Stimulated activated CD8-positive, alpha-beta memory T cell treated with anti-CD3 and anti-CD28 coated beads, Interleukin-2, amount 100 ng/mL, for 48 hours (primary cell): ENCODE measurements at places on chromosomes 1 and 21.

- DNase-seq: no peak
These were observed 52.9 kb downstream of the CNIH3 start for GRCh38 chr1:224668984-224669383.

GRCh38 chr21:42980312-42981213 lies 6.2 kb downstream of the PKNOX1 start:
- no peak for DNase-seq

DNA sequence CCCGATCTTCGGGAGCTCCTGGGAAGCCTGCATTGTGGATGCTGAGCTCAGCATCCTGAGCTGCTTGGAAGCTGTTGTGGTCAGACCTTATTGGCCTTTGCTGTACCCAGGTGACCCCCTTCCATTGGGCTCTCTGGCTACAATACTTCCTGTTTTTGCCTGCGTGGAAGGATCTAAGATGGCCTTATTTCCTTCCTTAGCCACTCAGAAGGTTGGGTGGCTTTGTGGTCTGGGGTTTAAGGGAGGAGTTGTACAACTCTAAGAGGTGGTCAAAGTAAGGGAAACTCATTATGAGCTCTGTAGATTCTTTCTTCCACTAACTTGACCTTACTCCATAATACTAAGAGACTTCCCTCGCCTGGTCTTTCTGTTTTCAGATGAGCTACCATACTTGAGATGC lies 17.7 kb downstream of the PFKFB2 start:
- DNase-seq: no peak

- DNase-seq: no peak
These were observed 886.8 kb downstream of the KCNT2 start for GRCh38 chr1:195721210-195721971.

DNA sequence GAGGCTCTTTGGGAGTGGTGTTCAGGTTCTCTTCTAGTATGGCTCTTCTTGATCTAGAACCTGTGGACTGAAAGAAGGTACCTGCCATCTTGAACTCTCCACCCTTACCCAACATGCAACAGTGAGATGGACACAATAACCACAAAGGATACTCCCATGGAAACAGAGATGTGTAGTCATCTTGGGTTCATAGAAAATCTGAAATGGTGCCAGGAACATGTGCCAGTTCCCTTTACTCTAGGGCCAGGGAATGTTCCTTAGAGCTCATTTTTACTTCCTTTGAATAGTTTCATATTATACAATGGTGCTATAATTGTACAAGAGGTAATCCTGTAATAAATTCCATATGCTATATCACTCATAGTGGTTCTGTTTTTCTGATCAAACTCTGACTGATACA lies 13.2 kb upstream of the SCYL3 start:
- no peak for DNase-seq

DNA sequence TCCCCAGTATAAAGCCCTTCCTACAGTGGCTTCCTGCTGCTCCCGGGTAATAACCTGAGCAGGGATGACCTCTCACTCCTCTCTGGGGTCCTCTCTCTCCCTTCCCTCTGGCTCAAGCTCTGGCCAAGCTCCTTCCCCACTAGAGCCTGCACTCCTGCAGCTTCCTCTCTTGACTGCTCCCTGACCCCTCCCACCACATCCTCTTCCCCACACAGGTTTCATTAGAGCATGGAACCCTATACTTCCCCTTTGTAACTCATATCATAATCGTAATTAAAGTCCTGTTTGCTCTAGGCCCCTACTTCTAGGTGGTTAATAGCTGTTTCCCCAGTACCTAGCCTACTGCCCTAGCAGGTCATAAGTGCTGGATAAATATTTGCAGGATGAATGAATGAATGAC lies 146.2 kb downstream of the C1orf21 start:
- no peak for DNase-seq

DNA sequence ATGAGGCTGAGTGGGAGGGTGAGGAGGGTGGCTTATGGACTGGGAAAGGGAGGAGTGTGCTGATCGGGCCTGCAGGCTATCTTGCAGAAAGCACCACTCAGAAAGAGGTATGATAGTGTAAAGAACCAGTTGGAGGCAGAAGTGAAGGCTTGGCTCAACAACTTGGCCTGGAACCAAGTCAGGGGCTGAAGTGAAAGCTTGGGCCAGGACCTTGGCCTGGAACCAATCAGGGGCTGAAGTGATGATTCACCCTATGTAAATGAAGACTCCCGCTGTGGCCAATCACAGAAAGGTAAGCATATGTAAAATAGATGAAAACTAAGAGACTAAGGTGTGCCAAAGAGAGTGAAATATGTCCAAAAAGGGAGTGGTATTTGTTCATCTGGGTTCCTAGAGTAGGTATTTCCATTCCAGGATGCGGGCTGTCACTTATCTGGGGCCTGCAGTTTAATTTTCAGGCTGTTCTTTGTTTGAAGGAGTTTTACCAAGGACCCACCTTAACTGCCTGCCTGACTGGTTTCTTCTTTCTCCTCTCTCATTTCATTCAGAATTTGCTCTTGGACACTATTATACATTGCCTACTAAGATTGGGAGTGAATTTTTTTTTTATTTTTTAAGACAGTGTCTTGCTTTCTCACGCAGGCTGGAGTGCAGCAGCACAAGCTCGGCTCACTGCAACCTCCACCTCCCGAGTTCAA lies 5.1 kb upstream of the RFX5 start:
- DNase-seq: no peak

- no peak for DNase-seq
These were observed 34.1 kb downstream of the DDX20 start for GRCh38 chr1:111789666-111790316.

DNA sequence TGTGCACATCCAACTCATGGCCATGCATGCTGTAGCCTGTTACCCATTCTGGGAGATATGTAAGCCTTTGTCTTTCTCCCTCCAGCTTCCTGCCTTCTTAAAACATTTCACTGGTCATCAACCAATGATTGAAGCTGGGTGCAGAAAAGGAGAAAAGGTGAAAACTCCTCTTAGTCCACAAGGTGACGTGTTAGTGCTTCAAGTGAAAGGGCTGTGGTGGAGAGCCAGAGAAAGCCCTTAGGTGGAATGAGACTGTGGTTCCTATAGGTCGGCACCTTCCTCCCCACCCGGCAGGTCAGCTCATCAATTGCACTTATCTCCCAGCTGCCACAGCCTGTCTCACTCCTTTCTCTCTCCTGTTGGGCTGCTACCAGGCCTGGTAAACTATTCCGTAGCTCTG lies 30.4 kb downstream of the ERG start:
- DNase-seq: no peak

- no peak for DNase-seq
These were observed 24.2 kb upstream of the ATP6V1G3 start for GRCh38 chr1:198564716-198565115.

- DNase-seq: no peak
These were observed 10.8 kb downstream of the FABP3 start for GRCh38 chr1:31362032-31362431.

GRCh38 chr1:9213956-9214355 lies 20.6 kb upstream of the H6PD start:
- DNase-seq: no peak

DNA sequence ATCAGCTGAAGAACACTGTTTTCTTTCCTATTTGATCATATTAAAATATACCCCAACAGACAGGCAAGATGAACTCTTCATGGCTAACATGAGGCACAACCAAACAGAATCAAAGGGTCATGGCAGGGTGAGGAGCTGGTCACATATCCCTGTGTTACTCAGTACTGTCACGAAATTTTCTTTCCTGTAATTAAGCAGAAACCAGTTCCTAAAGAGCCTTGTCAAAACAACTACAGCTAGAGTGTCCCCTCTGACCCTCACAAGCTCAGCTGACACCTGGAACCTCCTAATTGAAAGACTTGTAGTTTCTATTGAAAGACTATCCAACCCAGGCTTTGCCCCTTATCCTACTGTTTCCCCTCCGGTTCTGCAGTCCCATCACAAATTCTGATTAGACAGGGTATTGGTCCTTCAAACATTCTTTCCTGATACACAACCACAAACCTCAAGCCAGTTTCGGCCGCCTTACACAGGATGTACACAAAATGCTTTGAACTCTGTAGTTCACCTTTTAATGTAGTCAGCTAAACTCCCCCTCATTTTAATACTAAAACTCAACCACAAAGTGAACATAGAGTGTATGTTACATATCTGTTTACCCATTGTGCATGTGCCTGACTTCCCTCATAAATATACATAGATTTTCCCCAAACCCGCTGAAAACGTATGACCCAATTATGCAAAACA lies 651.9 kb downstream of the MRPL39 start:
- no peak for DNase-seq
